Left ventricle myocardium inferior (tissue), 1 donor: ENCODE measurements at places on chromosomes 1 and 21. TPM values are rescaled to one million over a fixed set of nuclear protein-coding genes. Genes with fewer than 3 reads are reported as not detected.
A peak's percentile ranks its signal among the peaks of the same experiment; 100 is the strongest.

GRCh38 chr1:4965346-4966075, 311.1 kb downstream of the AJAP1 start:
- DNase-seq = no peak

DNA sequence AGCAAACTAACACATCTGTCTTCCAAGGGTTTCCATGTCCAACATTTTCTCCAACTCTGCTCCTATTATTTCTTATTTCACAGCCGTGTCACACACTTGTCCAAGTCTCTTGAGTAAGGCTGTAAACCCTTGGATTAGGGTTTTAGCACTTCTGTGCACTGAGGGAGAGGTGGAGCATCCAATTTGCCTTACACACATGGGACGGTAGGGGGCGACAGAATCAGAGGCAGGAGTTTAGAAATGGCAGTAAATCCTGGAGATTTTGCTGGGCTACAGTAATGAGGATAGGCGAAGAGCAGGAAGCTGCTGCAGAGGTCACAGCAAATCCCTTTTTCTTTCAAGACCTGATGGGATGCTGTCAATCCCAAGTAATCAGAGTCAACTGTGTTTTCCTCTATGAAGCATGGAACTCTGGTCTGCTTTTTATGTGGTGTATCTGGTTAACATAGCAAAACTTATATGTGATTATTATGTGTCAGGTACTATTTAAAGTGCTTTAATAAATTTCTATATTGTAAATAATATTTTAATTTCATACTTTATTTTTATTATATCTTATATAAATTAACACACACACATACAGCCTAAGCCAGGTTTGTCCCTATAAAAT, 15.4 kb upstream of the LCE5A start:
- no peak for DNase-seq

- DNase-seq = no peak
Measured at GRCh38 chr1:81525085-81525484, 275.6 kb upstream of the ADGRL2 start.

DNA sequence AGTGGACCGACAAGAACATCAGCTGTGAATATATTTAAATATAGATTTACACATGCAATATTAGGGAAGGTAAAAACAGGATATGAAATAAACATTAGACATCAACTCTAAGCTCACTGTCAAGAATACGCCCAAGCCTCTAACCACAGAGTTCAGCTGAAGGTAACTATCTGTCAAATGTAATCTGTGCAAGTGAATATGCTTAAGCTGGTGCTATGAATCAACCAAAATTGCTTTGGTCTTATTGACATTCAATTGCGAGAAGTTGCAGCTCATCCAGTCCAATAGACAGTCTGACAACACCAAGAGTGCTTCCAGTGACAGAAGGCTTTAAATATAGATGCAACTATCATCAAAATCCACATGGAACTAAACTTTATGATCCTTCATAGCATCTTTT, 32.3 kb downstream of the USH2A start:
- DNase-seq = no peak

DNA sequence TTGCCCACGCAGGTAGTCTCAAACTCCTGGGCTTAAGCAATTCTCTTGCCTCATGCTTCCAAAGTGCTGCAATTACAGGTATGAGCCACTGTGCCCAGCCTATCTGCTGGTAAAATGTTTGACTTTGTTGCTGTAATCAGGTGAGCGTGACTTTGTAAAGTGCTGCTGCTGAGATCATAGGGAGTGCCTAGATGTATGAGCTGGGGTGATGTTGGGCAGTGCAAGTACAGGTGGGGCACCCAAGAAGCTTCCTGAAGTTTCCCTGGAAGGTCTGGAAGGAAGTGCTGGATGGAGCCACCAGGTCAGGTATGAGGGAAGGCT, 43.1 kb downstream of the KIF21B start:
- DNase-seq = no peak

DNA sequence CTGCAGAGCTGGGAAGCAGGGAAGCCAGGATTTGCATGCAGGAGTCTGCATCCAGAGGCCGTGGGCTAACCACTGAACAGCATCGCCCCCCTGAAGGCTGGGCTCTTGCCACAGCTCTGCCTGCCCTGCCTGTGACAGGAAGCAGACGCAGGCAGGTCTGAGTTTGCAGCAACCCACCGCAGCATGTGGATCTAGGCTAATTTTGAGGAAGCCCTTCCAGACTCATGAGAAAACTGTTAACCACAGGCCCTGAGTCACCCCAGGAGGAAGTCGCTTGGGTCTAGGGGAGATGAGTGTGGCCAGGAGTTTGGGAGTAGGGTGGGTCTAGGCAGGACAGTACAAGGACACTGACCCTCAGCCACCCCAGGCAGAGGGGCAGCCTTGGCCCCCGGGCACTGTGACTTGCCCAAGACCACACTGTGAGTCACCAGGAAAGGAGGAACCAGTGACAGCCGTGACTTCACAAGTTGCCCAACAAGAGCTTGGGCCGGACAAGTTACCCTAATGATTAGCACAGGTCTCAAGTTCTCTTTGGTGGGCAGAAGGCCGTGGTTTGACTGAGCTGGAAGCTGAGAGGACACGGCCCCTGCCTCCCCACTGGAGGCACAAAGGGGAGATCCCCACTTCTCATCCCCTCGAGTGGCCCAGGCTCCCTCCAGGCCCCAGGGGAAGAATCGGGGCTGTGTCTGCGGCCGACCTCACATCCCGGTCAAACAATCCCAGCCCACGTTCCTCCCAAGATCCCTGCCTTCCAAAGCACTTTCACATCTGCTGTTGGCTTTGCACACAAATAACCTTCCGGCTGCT, 826 bp downstream of the LAPTM5 start:
- DNase-seq = peak; percentile 47

DNA sequence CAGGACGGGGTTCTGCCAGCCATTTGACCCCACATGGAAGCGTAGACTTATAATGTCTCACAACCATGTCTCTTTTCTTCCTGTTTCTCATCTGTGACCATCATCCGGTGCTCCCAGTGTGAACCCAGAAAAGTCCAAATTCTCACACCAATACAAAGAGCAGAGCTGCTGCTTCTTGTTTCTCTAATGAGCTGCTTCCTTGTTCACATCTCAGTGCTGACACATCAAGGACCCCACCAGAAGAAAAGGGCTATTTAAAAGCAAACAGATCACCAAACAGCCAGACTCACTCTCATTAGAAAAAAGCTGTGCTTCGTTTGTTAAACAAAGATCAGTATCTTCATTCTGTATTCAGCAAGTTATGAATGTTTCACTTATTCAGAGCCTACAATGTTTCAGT, 835 bp upstream of the LCE1D start:
- DNase-seq = no peak

DNA sequence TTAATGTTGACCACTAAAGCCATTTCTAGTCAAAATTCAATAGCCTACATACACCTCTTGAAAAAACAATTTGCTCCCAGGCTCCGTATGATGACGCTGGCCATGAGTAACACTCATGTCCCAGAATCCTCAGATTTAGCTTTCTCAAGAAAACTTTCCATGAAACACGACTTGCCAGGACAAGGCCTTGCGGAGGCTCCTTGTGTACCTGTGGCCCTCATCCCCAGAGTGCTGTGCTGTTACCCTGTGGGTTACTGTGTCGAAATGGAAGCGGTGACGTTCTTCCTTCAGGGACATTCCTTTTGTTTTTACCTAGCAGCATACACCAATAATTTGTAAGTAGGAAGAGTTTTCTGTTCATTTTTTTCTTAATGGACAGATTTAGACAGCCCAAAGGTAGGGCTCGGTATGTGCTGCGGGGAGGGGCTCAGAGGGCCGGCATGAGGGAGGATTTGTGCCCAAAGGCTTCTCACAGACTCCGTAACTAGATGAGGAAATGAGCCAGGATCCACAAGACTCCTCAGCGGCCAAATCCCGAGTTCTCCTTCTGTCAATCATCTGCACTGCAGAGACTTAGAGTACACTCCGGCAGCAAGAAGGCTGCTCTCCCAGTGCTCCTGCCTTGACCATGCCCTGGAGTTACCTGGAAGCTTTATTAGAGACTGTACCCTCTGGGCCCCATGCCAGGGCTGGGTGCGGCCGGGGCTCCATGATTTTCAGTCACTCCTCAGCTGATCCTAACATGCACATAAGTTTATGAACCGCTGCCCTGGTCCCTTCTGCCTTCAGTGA, 17.8 kb downstream of the GNG12 start:
- no peak for DNase-seq

GRCh38 chr1:225973158-225973557, 26.0 kb downstream of the SDE2 start:
- no peak for DNase-seq

- no peak for DNase-seq
Measured at GRCh38 chr1:107415241-107415640, 274.4 kb downstream of the NTNG1 start.

DNA sequence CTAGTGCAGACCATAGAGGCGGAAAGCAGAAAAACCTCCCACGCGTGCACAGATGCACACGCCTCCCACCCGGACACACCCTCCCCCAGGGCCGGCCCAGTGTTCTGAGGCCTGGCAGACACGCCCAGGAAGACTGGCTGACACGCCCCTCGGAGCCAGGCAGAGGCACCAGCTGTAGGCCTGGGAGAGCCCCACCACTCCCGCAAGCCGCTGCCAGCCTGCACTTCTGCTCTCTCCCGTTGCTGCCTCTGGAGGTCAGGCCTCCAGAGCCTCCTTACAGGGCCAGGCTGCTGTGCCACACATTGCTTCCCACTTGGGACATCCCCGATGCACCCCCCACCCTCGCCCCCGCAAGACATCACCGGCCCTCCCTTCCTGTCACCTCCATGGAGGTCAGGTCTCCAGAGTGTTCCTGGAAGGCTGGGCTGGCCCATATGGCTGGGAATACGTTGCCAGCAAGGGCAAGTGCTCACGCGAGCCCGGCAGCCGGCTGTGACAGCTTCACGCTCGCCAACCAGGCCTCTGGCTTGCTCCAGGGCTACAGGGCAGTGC, 40.4 kb downstream of the CASZ1 start:
- DNase-seq = peak; percentile 74

DNA sequence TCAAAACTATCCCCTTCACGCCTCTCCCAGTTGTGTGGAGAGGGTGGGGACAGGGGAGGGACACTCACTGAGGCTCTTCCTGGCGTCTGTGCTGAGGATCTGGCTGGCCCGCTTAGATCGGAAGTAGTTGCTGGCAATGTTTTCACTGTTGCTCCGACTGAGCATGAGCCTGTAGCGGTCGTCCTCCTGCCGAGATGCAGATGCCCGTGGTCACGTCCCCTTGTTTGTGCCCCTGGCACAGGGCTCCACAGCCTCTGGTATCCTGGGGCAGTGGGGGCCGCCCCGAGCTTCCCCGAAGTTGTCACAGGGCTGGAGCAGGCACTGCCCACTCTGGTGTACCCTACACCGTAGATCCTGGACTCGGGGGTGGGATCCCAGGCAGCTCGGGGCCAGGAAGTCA, 5.0 kb upstream of the DDOST start:
- no peak for DNase-seq

- no peak for DNase-seq
Measured at GRCh38 chr21:22395965-22396364, 1397.8 kb downstream of the NCAM2 start.

- no peak for DNase-seq
Measured at GRCh38 chr1:246527402-246528088, 20.5 kb upstream of the SMYD3 start.

DNA sequence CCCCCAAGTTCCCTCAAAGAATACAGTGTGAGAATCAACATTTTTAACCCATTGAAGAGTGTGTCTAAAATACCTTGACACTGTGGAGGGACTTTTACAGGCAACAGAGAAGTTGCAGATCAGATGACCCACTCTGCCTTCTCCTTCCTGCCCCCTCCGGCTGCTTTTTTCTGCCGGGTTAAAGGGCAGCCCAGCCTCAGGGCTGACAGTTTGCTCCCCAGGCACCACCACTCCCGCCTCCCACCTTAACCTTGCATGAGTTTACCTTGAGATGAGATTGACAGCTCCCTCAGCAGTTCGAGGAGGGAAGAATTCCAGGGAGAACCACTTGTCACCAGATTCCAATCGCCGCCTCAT, 3.2 kb downstream of the MTHFR start:
- DNase-seq = no peak

DNA sequence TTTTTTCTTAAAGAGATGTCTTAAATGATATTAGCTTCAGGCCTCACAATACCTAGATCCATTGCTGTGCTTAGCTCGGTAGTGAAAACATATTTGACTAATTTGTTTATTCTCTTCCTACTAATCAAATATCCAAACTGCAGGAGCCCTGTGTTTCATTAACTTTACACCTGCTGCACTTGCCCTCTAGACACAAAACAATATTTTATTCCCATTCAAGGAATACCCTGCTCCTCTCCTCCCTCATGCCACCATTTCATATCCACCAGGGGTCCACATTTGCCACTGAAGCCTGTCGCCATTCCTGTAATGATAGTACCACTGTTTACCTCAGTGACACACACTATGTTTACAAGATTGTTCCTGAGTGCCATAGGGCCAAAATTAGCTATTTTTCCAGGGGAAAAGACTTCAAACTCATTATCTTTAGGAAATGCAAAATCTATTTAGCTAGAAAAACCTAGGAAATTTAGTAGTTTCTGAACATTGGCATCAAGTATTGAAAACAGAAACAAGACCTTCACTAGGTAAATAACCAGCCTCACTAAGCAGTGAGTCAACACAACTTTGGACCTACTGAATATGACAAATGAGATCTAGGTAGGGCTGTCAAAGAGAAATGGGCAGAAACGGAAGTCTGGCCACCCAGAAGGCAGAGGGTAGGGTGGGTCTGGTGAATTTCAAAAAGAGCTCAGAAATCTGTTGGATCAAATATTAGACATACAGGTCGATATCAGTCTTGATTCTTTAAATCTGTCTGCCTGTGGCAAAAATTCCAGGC, 134.6 kb upstream of the KCNK1 start:
- DNase-seq = no peak

DNA sequence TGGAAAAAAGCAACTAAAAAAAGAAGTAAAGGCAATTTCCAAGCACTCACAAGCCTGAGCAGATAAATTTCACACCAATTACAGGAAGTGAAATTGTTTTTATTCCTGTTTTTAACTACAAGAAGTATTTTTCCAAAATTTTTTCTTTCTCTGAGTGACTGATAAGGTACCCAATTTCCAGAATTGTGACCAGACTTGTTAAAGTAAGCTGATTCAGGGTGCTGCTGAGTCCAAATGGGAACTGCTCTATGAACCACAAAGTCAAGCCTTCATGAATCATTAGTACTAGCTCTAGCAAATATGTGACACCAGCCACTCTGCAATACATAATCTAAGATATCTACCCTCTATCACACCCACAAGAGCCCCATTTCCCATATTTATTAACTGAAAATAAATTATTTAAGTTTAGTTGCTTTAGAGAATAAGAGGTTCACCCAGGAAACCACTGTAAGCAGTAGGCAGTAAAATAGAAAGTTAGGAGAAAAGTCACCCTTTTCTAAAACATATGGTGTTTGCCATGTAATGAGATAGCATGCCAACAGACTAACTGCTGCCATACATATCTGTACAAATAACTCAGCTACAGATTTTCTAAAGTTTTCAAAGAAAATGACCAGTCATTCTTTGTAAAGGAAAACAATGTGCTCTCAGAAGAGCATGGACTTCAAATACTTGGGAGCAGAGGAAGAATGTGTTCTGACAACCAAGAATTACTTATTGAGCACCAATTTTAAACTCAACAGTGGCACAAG, 43.1 kb upstream of the TNFSF18 start:
- no peak for DNase-seq

GRCh38 chr1:49541096-49541752, 482.5 kb downstream of the AGBL4 start:
- DNase-seq = no peak

The TACSTD2 gene
- 0.16 TPM for total RNA-seq

The PPIAL4G gene
- total RNA-seq = not detected

The RNF2 gene
- 11.6 TPM for total RNA-seq

The NKAIN1 gene
- 0.19 TPM for total RNA-seq

The PLA2G2C gene
- total RNA-seq = not detected

The ARHGAP29 gene
- 26.5 TPM for total RNA-seq

The BTBD8 gene
- total RNA-seq = 4.0 TPM

The SELENOF gene
- 67.0 TPM for total RNA-seq

The UMODL1 gene
- 0.08 TPM for total RNA-seq

The C8B gene
- total RNA-seq = not detected

The ANGPTL7 gene
- total RNA-seq = 1.1 TPM
